ENCODE measurements at places on chromosomes 5 and 9. TPM values are rescaled to one million over a fixed set of nuclear protein-coding genes. Genes with fewer than 3 reads are reported as not detected.

Gene ZFR
- 138 TPM for total RNA-seq

Gene KIF12
- total RNA-seq = under 0.01 TPM

Gene ROPN1L
- total RNA-seq = 1.9 TPM

Gene GFI1B
- 72.4 TPM for total RNA-seq

Gene SEMA6A
- 0.27 TPM for total RNA-seq

Gene PCAT7
- total RNA-seq = under 0.01 TPM

Gene KCNN2
- total RNA-seq = under 0.01 TPM

Gene SLC34A1
- total RNA-seq = under 0.01 TPM

Gene PJA2
- 35.8 TPM for total RNA-seq

Gene PTPRD
- 16.2 TPM for total RNA-seq

Data from hematopoietic multipotent progenitor cell (in vitro differentiated cells).